ENCODE measurements at places on chromosomes 1 and 21.

- no peak for DNase-seq
Observed at GRCh38 chr1:76090283-76091203, 16.0 kb downstream of the ST6GALNAC3 start.

GRCh38 chr1:223074445-223075300 lies 68.4 kb downstream of the TLR5 start:
- DNase-seq = no peak

DNA sequence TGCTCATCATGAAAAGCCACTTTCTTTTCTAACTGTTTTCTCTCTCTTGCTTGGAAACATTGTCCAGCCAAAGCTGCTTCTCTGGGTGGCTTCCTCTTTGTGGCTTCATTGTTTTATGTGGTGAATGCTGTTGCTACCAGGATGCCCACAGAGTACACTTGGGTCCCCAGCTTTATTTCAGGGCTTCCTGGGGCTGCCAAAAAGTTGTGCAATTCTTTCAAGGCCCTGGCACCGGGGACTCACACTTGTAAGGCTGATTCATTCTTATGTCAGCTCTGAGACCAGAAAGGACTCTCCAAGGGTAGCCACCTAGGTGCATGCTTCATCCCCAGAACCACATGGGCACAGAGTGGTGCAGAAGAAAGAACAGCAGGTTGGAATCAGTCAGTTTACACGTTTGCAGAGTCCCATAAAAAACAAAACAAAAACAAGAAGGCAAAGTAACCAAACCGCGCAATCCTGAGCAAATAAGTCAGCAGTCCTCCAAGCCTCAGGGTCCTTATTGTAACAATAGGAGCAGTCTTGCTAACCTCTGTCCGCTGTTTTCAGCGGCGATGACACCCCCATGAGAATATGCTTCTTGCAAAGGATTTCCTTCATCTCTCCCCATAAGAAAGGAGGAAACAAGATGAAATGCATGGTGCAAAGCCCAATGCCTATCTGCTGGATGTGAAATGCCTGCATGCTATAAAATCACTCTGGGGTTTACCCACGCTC lies 89.9 kb upstream of the SSX2IP start:
- DNase-seq = no peak

DNA sequence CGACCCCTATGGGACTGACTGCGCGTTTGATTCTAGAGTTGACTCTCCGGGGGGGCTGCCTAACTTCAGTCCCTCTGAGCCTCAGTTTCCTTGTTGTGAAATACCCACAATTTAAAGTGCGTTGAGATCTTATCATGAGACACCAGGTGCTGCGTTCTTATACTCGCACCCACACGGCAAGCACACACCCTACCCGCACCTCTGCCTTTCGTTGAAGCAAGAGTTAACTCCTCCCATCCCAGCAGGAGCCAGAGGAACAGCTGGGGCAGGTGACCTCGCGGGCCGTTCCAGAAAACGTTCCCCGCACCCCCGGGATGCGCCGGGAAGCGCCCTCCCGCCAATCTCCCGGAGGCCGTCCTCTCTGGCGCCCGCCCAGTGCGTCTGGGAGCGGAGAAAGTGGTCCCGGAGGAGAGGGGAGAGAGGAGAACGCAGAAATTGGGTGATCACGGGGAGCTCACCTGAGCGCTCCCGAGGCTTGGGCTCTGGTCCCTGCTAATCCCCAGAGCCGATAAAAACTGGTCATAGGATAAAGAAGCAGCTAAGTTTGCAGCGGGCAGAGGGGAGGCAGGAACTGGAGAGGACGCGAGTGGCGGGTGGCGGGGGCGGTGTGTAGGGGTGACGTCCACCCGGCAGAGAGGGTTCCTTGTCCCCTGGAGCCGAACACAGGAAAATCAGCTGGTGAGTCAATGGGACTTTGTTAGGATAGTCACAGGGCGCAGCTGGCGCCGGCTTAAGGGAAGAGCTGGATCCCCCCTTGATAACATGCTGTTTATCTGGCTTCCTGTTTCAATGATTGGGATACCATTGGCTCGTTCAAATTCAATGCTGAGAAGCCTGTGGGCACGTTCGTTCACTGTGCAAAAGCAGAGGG lies 869 bp downstream of the NAV1 start:
- no peak for DNase-seq

GRCh38 chr1:47210666-47211065 lies 20.8 kb upstream of the PDZK1IP1 start:
- no peak for DNase-seq

GRCh38 chr21:31594726-31595125 lies 64.8 kb upstream of the SOD1 start:
- DNase-seq = no peak

DNA sequence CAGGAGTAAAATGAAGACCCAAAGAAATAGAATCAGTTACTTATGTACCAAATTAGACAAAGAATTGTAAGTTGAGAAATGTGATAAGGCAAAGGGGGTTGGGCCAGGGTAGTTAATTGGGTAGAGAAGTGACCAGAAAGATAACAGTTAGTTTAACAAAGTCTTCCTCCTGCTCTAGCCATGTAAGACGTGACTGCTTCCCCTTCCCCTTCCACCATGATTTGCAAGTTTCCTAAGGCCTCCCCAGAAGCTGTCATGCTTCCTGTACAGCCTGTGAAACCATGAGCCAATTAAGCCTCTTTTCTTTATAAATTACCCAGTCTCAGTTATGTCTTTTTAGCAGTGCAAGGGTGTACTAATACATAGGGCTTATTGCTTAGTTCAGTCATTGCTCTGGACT lies 142.0 kb upstream of the PDE4B start:
- DNase-seq = no peak

DNA sequence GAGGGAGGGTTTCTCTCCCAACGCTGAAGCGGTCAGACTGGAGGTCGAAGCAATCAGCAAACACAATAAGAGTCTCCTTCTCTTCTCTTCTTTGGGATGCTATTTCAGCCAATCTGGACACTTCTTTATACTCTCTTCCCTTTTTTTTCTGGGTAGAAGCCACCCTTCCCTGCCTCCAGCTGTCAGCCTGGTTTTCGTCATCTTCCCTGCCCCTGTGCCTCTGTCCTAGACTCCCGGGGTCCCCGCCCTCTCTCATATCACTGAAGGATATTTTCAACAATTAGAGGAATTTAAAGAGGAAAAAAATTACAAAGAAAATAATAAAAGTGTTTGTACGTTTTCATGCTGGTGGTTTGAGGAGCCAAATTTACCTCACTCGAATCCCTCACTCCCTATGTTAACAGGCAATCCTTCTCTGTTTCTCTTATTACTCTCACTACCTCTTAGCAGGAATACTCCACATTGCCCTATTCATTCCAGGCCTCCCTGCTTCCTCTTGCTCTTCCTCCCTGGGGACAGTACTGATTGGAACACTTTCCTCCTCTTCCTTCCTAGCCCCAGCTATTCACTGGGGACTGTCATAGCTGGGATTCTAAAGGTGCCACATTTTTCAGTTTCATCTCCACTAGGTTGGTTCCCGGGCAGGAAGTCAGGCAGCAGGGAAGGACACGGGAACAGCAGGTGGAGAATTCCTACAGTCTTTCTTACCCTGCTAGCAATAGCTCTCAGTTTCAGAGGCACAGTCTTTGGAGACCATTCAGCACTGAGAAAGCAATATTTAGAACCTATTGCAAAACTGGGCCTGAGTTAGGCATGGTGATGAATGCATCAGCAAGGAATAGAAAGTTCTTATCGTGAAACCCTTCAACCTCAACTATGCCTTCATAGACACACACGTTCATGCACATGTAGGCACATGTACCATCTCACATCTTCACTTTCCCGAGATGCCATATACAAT lies 288.0 kb downstream of the PBX1 start:
- no peak for DNase-seq

- DNase-seq = no peak
Observed at GRCh38 chr1:151193856-151194255, 3.9 kb upstream of the VPS72 start.

DNA sequence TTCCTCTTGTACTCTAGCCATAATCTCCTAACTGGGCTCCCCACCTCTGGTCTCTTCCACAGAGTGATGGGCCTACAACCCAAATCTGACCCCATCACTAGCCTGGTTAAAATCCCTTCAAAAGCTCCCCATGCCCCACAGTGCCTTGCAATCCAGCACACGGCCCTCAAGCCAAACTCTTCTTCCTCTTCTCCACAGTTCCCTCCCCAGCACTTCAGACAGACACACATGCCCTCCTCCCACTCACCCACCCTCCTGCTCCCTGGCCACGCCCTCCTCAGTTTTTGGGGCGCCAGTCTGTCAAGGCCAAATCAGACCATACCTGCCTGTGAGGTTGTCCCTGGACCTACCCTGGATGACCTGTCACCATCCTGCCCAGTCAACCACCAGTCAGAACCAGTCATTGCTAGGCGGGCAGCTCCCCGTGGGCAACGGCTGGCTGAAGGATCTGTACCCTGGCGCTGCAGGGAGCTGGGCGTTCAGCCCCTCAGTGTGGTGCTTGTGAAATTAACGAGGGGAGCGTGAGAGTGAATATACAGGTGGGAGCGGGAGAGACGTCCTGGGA lies 753 bp downstream of the C1orf210 start:
- DNase-seq = no peak

DNA sequence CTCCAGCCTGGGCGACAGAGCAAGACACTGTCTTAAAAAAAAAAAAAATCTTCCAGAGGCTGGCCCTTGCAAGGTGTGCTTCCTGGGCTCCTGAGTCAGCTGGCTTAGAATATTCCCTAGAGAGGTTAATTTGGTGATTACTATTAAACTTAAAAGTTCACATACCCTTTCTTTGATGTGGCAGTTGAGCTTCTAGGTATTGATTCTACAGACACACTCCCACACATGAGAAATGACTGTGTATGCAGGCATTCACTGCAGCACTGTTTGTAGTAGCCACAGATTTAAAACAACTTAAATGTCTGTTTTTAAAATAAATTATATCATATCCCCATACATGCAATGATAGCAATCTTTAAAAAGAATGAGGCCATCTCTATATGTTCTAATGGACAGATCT lies 93.4 kb downstream of the GDAP2 start:
- DNase-seq = no peak

DNA sequence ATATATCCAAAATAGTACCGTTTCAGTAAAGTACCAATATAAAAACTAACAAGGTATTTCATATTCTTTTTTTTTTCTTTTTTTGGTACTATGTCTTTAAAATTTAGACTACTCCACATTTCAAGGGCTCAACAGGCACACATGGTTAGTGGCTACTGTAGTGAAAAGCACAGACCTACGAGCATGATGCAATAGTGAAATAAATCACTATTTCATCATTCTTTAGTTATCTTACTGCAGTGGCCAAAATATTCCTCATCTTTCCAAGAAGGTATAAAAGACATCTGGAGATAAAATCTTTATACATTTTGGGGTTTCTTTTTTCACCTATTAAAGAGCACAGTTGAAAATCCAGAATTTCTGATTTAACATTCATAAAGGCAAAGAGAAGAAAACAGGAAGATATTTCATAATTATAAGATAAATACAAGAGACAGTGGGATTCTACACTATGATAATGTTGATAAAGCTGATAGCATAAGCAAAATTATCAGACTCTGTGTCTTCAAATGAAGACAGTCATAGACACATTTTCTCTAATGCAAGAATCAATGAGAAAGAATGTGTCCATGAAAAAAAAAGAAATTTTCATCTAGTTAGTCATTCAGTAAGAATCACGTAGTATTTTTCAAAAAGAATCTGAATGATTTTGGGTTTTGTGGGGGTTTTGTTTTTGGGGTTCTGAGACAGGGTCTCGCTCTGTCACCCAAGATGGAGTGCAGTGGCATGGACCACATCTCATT lies 41.9 kb downstream of the CEP170 start:
- no peak for DNase-seq

DNA sequence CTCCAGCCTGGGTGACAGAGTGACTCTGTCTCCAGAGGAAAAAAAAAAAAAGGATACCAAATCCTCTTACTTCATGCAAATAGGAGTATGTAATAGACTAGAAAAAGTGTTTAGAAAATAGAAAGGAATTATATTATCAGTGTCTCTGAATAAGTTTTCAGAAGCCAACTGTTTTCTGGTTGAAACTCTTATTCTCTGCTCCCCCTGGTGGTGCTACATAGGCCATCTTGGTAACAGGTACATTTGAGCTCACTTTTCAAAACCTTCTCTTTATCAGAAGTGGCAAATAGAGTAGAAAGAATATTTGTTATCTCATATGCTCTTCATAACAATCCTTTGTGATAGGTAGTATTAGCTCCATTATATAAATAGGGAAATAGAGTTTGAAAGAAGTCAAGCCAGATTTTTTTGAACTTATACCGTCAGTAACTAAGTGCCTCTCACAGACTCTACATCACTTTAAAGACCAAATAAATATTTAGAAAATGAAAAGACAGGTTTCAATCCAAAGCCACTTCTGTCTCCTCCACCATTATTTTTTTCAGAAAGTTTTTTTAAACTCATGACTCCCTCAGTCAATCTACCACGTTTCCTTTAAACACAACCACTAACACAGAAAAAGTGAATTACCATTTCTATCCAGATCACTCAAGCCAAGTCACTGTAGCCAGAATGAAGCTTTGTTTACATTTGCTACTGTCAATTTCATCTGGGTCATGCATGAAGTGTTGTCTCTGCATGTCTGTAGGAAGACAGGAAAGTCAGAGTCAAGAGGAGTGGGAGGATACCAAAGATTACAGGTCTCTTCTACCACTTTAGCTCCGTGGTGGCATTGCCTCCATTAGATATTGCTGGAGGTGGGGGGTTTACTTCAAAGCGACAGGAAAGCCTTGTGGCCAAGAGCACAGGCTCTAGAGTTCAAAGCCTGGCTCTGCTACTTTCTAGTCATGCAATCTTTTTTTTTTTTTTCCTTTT lies 45.6 kb downstream of the IL23R start:
- peak; percentile 19 for DNase-seq

GRCh38 chr1:209157546-209158249 lies 425.8 kb upstream of the CAMK1G start:
- DNase-seq = no peak

- DNase-seq = no peak
Observed at GRCh38 chr1:29547300-29547699, 311.0 kb downstream of the PTPRU start.

GRCh38 chr1:2109581-2110021 lies 59.4 kb downstream of the PRKCZ start:
- DNase-seq = no peak

DNA sequence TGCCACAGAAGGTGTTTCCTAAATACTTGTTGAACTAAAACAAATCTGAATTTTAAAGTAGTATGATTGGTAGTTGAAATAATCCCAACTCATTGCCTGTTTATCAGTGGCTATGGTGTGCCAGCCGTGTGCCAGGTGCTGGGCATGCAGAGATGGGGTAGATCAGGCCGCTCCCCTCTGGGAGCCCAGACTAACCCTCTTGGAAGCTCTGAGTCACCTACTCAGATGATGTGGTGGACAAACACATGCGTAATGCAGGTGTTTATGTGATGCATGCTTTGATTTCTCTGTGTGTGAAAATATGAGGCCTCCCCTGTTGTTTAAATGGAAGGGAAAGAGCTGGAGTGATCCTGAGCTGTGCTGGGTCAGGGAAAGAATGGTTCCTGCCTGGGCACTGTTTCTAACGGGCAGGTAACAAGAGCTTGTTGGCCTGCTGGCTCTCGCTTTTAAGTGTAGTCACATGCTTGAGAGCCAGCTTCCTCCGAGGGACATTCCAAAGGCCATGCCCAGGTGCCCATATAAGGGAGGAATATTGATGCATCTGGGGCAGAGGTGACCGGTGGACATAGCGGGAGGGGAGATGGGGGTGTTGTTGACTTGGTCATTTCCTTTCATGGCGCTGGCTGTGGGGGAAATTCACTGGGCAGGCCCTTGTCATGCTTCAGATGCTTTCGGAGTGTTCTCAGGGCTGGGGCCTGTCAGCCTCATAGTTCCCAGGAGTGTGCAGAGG lies 10.2 kb downstream of the MFN2 start:
- no peak for DNase-seq

GRCh38 chr1:209585197-209585596 lies 1.7 kb downstream of the CAMK1G start:
- no peak for DNase-seq
